ENCODE measurements at places on chromosomes 1 and 21.

- no peak for DNase-seq
These were observed 719 bp downstream of the SOD1 start for GRCh38 chr21:31660259-31660565.

DNA sequence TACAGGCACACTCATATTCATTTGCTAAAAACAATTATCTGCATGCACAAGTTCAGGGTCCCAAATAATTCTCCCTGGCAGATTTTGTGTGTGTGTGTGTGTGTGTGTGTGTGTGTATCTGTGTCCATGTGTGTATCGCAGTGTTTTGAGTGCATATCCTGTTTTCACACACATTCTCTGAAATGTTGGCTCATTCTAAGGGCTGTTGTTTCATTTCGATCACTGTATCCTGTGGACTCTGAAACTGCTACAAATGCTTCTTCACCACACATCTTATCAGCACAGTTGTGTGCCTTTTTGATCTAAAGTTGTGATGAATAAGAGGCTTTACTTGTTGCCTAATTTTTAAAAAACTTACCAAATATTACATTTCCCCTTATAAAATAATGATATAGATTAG lies 34.6 kb downstream of the NR5A2 start:
- DNase-seq: no peak

DNA sequence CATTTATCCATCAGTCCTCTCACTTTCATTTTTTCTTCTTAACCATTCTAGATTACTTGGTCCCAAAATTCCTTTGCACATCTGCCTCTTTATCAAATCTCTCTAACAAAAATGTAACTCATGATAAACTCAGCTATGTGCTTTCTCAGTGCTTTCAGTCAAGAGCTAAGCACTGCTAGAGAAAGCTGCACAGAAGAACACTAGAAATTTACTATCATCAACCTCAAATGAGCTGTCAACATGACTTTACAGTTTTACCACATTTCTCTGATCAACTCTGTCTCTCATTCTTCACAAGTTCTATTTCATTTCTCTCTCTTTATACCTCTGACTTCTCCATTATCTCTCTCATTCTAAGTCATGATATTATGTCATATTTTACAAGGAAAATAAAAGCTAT lies 54.2 kb upstream of the PRKACB start:
- DNase-seq: no peak

- no peak for DNase-seq
These were observed 59.3 kb downstream of the AK4 start for GRCh38 chr1:65207317-65207716.

GRCh38 chr1:186494832-186495271 lies 33.9 kb upstream of the PDC start:
- DNase-seq: no peak

DNA sequence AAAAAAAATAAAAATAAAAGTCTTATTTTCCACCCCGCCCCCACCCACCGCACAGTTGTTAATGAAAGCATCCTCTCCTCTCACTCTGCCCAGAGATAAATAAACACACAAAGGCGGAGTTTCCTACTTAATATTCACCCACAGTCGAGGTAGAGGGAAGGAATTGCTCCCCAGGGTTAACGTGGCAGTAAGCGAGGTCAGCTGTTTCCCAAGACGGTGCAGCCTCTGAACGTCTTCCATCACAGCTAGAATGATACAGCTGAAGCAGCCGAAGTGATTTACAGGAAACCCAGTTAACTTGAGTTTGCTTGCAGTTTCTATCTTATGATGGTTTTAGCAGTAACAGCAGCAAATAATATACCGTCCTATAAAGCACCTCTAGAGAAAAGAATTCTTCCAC lies 283.9 kb downstream of the PBX1 start:
- DNase-seq: no peak

GRCh38 chr1:223153177-223154119 lies 10.4 kb upstream of the TLR5 start:
- no peak for DNase-seq
